ENCODE measurements at places on chromosomes 7 and 10.

DNA sequence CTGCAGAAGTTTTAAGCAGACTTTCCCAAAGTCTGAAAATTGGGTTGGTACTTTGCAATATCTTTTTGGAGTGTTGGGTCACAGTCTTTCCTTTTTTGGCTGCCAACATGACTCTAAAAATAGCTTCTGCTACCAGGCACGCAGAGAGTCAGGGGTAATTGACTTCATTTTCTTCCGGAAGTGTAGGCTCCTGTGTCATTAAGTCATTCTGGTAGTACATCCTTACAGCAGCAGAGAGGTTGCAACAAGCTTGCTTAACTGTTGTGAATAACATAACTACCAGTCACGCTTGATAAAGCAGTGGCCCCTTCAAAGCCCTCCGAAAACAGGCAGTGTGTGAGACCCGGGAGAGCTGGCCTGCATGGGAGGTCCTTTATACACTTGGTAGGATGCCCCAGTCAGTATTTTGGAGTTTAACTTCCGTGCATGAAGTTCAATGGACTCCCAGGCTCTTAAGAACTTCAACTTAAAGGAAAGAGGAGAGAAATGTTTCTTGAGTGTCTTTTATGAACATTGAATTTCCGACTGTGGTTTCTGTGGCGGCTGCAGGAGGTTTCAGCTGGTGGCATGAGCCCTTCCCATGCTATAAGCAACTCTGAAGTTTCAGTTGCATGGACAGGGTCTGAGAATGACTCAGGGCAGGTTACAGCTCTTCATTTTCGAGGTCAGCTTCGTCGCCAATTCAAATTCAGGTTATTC, 310.7 kb downstream of the GALNT17 start:
- DNase-seq, result no peak

GRCh38 chr7:47465191-47465590, 116.7 kb downstream of the TNS3 start:
- no peak for DNase-seq

DNA sequence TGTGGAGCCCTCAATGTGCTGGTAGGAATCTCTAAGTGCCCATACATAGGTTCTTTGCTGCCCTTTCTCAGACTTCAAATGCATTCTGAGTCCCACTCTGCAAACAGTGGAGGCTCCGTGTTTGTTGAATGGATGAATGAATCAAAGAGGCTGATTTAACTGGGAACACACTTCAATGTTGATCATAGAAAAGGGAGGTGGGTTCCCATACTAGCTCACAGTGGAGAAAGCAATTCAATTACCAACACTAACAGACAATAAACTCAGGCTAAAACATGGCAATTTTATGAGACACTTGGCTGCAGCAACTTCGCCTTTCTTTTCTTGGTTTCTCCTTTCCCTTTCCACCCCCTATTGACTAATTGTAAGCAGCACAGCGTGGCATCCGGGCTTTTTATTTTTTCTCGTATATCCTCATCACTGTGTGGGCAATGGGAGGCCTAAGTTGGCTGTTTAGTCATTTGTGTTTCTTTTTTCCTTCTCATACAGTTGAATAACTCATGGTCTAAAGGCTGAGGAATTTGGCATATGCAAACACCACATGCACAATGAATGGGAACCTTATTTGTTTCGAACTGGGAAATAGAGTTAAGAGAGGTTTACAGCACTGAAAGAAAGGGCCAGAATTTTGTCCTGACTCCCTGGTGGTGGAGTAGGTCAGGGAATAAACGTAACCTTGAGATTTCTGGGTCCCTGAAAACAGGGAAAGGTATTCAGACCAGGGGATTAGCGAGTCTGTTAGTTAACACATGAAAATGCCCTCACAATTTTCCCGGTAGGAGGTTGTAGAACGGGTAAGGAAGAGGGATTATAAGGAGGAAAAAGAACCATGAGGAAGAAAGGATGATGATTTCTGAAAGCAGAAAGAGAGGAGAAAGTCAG, 858.5 kb downstream of the KCNMA1 start:
- DNase-seq, result no peak

DNA sequence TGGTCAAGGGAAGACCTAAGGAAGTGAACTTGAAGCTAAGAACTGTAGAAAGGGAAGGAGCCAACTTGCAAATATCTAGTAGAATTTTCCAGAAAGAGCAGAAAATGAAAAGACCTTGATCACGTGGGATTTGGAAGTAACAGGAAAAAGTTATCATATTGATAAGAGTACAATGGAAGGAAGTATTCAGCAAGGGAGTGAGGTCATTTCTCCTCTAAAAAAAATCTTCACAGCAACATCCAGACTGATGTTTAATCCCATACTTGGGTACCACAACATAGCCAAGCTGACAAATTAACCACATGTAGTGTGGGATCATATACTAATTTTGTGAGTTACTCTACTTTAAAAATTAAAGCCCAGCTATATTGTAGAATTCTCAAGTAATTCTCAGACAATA, 207.0 kb upstream of the CXCL12 start:
- DNase-seq, result no peak

DNA sequence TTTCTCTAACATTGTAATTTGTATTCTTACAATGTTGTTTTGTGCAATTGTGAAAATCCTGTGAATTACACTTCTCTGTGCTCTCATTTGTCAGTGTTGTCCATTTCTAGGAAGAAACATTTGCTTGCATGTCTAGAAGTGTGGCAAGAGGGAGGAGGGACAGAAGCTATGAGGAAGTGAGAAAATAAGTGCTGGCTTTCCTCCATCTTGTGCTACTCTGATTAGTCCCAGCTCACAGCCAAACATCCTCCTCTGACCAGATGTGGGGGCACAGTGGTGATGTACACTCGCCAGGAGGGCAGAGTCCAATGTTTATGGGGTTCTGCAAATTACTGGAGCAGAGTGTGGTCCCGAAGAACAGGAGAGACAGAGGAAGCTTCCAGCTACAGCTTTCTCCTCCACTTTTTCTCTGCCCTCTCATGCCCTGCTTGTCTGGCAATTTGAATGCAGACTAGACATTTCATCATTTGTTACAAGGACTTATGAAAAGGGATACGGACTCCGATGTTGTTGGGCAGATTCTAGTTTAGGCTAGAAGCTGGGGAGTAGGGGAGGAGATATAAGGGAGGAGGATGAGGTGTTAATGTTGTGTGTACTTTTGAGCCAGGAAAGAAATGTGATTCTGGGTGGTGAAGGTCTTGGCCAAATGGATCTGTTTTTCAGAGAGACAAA, 131.0 kb upstream of the C1GALT1 start:
- no peak for DNase-seq
